Activated CD4-positive, alpha-beta T cell treated with anti-CD3 and anti-CD28 coated beads, Interleukin-2, amount 10 ng/mL, durations not matched to agents 7 days and 5 days (primary cell): ENCODE measurements at places on chromosomes 2 and 18. TPM values are rescaled to one million over a fixed set of nuclear protein-coding genes. Genes with fewer than 3 reads are reported as not detected.

DNA sequence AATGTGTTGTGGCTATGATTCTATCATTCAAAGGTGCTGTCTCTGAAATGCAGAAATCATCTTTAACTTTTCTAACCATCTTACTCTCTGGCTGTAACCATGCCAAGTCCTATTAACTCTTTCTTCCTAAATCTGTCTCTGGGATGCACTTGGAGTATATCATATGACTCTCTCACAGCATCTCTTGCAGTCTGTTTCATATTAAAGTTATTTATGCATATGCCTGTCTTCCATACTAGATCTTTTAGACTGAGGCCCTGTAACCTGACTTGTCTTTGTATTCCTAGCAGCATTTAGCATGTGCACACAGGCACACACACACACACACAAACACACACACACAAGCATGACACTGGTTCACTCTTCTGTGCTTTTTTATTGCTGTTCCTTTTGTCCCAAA lies 320.6 kb downstream of the ETAA1 start:
- no peaks in the 10 kb centered on the region for H3K36me3 ChIP-seq
- no peak overlapping the region for H3K27ac ChIP-seq
- H3K4me3 ChIP-seq: no peak overlapping the region
- DNase-seq: no peak
- no peaks in the 10 kb centered on the region for H3K27me3 ChIP-seq

DNA sequence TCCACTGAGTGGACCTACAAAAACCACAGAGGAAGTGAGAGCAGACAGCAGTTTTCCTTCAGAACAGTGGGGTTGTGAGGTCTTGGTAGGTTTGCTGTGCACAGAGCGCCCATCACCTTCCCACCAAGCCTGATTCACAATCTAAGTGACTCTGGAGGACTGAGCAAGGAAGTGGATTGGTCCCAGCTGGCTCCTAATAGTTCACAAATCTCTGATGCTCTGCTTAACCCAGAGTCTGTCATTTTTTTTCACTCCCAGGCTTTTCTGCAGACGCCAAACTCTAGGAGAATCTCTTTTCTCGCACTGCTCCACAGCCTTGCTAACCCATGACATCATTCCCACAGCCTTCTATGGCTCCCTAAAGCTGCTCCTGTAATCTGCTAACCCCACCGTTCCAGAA lies 280.4 kb downstream of the C1D start:
- H3K4me3 ChIP-seq: no peak overlapping the region
- DNase-seq: no peak
- H3K27ac ChIP-seq: no peak overlapping the region
- H3K4me1 ChIP-seq: no peaks in the 10 kb centered on the region

DNA sequence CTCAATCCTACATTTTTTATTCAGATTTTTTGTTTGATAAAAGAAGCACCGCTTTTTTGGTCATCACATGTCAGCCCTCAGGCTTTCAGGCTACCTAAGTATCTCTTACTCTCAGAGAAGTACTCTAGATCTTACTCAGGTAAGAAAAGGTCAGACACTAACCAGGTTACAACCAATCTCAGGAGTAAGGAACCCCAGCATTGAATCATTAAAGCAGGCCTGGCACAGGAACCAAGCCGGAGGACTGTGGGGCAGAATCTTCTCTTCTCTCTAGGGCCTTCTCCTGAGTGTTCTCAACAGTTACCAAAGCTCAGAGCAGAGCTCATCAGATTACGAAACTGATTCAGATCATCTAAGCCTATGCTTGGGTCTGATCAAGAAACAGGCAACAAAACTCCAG lies 28.2 kb downstream of the RBMS1 start:
- H3K27me3 ChIP-seq: no peaks in the 10 kb centered on the region
- peaks cover 18% of the 10 kb centered on the region for H3K36me3 ChIP-seq
- DNase-seq: no peak
- H3K4me1 ChIP-seq: peaks cover 61% of the 10 kb centered on the region
- peak overlapping the region; percentile 6 for H3K27ac ChIP-seq
- no peak overlapping the region for H3K4me3 ChIP-seq

GRCh38 chr18:78798402-78799175 lies 181.0 kb upstream of the SALL3 start:
- H3K4me3 ChIP-seq: no peak overlapping the region
- no peaks in the 10 kb centered on the region for H3K36me3 ChIP-seq
- no peak overlapping the region for H3K27ac ChIP-seq
- no peaks in the 10 kb centered on the region for H3K27me3 ChIP-seq
- no peak for DNase-seq

The RUFY4 gene
- total RNA-seq: 2.1 TPM

GRCh38 chr2:85421260-85422071 lies 3.0 kb downstream of the SH2D6 start:
- no peaks in the 10 kb centered on the region for H3K36me3 ChIP-seq
- peak overlapping the region; percentile 100 for H3K27ac ChIP-seq
- H3K27me3 ChIP-seq: no peaks in the 10 kb centered on the region
- no peak overlapping the region for H3K4me3 ChIP-seq

DNA sequence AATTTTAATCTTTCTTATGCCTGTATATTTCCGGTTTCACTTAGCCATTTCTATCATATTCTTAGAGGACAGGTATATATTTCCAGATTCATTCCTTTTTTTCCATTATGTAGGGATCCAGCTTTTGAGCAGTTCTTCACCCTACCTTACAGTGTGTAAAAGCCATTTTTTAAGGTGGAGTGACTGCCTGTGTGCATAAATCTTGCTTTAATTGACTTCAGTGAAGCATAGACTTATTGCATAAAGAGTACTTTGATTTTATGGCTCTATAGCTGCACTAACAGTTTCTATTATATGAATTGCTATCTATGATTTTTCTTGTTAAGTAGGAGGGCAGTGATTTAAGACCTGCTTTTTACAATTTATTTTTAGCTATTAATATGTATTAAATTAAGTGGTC lies 132.6 kb downstream of the NYAP2 start:
- H3K4me3 ChIP-seq: no peak overlapping the region
- H3K4me1 ChIP-seq: no peaks in the 10 kb centered on the region
- H3K36me3 ChIP-seq: no peaks in the 10 kb centered on the region
- H3K27ac ChIP-seq: no peak overlapping the region
- no peak for DNase-seq

- H3K27me3 ChIP-seq: peaks cover 20% of the 10 kb centered on the region
- H3K4me1 ChIP-seq: no peaks in the 10 kb centered on the region
- no peak overlapping the region for H3K27ac ChIP-seq
- no peaks in the 10 kb centered on the region for H3K36me3 ChIP-seq
- DNase-seq: no peak
These were observed 35.6 kb upstream of the DYNC2LI1 start for GRCh38 chr2:43738257-43738656.

DNA sequence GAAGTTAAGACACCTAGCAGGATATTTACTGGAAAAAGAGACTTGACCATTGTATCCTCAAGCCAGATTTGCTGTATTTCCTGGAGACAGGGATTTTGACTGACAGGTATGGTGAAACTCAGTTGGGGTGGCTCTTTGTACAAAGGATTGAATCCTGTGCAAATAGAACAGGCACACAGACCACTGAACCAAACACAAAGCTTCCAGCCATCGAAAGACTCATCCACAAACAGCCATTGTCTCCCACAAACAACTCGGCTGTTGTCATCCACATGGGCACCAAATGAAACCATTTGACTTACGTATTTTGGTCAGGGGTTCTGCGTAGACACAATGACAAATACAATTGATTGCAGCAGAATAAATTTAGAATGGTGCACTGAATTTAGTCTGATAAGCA lies 15.9 kb downstream of the RNF152 start:
- peaks cover 10% of the 10 kb centered on the region for H3K27me3 ChIP-seq
- H3K4me1 ChIP-seq: no peaks in the 10 kb centered on the region
- no peaks in the 10 kb centered on the region for H3K36me3 ChIP-seq

The ADD2 gene
- 16.8 TPM for total RNA-seq

The KCNG3 gene
- 0.04 TPM for total RNA-seq

The DYNC1I2 gene
- 49.5 TPM for total RNA-seq

GRCh38 chr2:35784777-35785176 lies 570.8 kb upstream of the CRIM1 start:
- H3K27me3 ChIP-seq: no peaks in the 10 kb centered on the region
- no peaks in the 10 kb centered on the region for H3K36me3 ChIP-seq
- H3K4me3 ChIP-seq: no peak overlapping the region
- no peaks in the 10 kb centered on the region for H3K4me1 ChIP-seq
- DNase-seq: no peak

- peaks cover 3% of the 10 kb centered on the region for H3K4me1 ChIP-seq
- H3K27ac ChIP-seq: no peak overlapping the region
- DNase-seq: no peak
These were observed 11.0 kb downstream of the ERFE start for GRCh38 chr2:238169708-238170251.

GRCh38 chr2:9630117-9630735 lies 571 bp downstream of the YWHAQ start:
- peak; percentile 77 for DNase-seq
- H3K27me3 ChIP-seq: peaks cover 12% of the 10 kb centered on the region
- peak overlapping the region; percentile 94 for H3K27ac ChIP-seq
- peaks cover 50% of the 10 kb centered on the region for H3K36me3 ChIP-seq

GRCh38 chr2:229752970-229753729 lies 38.8 kb upstream of the DNER start:
- H3K4me1 ChIP-seq: peaks cover 4% of the 10 kb centered on the region
- H3K36me3 ChIP-seq: no peaks in the 10 kb centered on the region
- no peaks in the 10 kb centered on the region for H3K27me3 ChIP-seq
- no peak overlapping the region for H3K27ac ChIP-seq
- DNase-seq: no peak

The GPR35 gene
- 5.1 TPM for total RNA-seq

- H3K4me3 ChIP-seq: no peak within 1 kb of the TSS
- no peak within 1 kb of the TSS for H3K27ac ChIP-seq
- no peak for DNase-seq
- H3K27me3 ChIP-seq: peaks cover 4% of the 10 kb centered on the region
- H3K36me3 ChIP-seq: no peaks in the 10 kb centered on the region
These were observed at the start of gene COL3A1 for GRCh38 chr2:188974164-188974563. COL3A1 (plus strand) TSS chr2:188974373; CDS start chr2:188974490, 117 bp downstream.
